ENCODE measurements at places on chromosomes 4 and X. TPM values are rescaled to one million over a fixed set of nuclear protein-coding genes. Genes with fewer than 3 reads are reported as not detected.

DNA sequence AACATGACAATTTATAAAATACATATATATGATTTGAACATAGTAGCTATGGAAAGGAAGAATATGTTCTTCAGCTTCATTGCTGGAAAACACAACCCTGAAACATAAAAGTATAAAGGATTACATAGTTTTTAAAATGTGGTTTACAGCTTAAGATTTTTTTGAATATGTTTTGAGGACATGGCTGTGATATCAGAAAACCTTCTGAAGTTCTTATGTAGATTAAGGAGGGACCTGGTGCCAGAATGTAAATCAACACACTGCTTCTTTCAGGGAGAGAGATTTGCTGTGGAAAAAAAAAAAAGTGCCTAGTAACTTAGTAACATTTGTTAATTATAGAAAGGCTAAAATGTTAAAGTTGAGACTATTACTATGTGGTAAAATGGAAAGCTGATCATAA lies 1261.8 kb downstream of the ADGRL3 start:
- DNase-seq: no peak

DNA sequence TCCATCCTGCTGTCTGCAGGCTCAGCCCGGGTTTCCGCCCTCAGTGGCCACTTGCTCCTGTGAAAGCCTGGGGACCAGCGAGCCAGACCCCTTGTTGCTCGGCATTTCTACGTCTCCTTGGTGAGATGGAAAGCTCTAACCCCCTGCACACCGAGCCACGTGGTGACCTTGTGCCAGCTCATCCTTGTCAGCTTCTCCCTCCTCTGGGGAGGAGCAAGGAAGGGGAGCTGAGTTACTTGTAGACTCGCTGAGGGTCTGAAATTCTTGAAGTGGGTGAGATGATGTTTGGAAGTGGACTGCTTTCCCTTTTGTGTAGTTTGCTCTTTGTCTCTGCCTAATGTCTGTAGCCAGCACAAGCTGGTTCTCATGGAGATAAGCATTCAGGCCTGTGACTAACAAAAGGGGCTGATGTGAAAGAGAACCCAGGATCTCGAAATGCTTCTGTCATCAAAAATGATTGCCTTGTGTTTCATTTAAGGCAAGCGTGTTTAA lies 29.3 kb downstream of the RGS12 start:
- DNase-seq: no peak

- peak; percentile 14 for DNase-seq
These were observed 13.9 kb downstream of the QDPR start for GRCh38 chr4:17497890-17498523.

DNA sequence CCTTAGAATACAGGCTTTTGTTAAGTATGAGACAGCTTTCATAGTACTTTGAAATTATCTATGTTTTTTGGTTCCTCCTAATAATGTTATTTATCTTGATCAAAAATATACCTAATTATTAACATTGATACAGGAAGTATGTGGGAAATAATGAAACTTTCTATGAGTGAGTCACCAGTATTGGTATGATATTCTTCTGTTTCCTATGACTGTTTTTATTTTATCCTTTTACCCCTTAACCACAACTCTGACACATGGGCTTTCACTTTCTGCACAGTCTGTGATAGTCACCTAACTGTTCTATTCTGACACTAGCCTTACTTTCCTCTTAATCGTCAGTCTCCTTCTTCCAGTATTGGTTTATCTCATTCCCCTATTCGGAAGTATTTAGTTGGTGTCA lies 4.7 kb downstream of the THAP9 start:
- DNase-seq: peak; percentile 76

GRCh38 chrX:43166874-43167273 lies 388.9 kb upstream of the PPP1R2C start:
- no peak for DNase-seq

The CLTRN gene
- 0.29 TPM for total RNA-seq

The SRD5A3 gene
- 10.6 TPM for total RNA-seq

The CXCL9 gene
- total RNA-seq: not detected
